ENCODE measurements at places on chromosomes 7 and 10. TPM values are rescaled to one million over a fixed set of nuclear protein-coding genes. Genes with fewer than 3 reads are reported as not detected.

The ADAM12 gene
- 15.4 TPM for total RNA-seq

The CPA1 gene
- total RNA-seq = not detected

The RNLS gene
- 1.5 TPM for total RNA-seq

The RBM20 gene
- 0.68 TPM for total RNA-seq

The FAM24B gene
- 3.8 TPM for total RNA-seq

The NEUROD6 gene
- not detected for total RNA-seq

The LDB3 gene
- not detected for total RNA-seq

Measured in glomerular endothelial cell (primary cell).